Suppressor macrophage treated with lipopolysaccharide for 4 hours (primary cell): ENCODE measurements at places on chromosomes 12 and 14.

- no peak for DNase-seq
These were observed 155.1 kb downstream of the BTG1 start for GRCh38 chr12:91990525-91990924.

DNA sequence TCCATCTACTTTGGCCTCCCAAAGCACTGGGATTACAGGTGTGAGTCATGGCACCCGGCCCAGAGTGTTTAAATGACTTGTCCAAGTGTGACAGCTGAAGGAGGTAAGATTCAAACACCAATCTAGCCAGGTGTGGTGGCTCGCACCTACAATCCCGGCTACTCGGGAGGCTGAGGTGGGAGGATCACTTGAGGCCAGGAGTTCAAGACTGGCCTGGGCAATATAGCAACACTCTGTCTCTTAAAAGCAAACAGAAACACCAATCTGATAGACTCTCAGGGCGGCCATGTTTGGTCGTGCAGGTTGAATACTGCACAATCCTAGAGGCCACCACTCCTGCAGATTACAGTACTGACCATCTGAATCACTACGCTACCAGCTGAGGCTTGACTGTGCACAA lies 68.7 kb downstream of the RBM19 start:
- DNase-seq = no peak

GRCh38 chr14:68978172-68978911 lies 760 bp downstream of the ACTN1 start:
- DNase-seq = no peak

DNA sequence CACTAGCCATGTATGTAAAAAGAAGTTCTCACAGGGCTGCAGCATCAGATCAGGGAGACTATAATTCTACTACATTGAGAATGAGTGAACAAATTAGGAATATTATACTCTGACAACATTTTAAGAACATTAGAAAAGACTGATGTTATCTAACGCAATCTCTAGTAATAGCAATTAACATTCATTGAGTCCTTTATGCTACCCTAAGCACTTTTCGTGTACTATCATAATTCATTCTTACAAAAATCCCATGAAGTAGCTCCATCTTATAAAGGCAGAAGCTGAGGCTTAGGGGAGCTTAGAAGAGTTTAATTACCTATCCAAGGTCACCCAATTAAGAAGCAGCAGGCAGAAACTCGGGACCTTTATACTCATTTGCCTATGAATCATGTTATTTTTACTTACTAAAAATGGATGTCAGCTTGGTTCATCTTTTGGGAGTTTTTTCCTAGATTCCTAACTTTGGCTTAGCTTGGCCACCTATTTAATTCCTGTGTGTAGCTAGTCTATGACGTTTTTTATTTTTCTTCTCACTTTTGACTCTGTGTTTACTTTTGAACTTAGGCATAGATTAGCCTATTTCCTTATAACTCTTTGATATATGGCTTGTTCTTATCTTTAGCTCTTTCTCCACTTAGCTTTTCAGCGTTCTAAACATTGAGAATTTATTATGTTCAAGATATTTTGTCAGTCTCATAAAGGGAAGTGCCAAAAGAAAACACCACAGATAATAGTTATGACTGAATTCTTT lies 333.5 kb upstream of the DCN start:
- DNase-seq = no peak

GRCh38 chr12:26226122-26226521 lies 30.7 kb downstream of the SSPN start:
- DNase-seq = no peak

DNA sequence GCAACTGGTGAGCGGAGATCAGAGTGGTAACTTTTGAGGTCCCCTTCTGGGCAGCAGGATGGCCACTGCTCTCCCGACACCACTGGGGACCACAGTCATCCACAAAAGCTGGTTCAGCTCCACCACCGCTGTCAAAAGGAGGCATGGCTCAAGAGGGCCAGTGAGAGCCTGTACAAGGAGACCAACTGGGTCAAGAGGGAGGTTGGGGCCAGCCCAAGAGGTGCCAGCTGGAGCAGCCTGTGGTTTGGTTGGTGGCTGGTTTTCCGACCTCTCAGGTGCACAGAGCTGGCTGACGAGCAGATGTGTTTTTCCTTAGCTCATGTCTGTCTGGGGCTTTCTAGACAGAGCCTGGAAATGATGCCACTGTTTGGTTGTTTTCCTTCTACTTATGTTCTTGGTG lies 60.1 kb downstream of the ERH start:
- DNase-seq = no peak

DNA sequence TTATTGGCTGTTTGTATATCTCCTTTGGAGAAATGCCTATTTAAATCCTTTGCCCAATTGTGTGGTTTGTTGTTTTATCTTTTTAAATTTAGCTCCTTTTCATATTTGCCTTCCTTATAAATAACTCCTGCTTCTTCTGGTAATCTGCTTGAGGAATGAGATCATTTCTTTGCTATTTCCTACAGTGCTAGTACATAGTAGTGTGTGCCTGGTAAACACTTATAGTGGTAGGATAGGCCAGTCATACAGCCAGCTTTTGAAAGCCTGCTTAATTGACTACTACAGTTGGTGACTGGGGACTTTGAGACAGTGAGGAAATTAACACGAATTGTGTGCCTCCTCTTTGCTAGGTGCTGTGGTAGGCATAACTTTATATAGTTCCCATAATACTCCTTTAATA lies 68.7 kb downstream of the BORCS5 start:
- no peak for DNase-seq

DNA sequence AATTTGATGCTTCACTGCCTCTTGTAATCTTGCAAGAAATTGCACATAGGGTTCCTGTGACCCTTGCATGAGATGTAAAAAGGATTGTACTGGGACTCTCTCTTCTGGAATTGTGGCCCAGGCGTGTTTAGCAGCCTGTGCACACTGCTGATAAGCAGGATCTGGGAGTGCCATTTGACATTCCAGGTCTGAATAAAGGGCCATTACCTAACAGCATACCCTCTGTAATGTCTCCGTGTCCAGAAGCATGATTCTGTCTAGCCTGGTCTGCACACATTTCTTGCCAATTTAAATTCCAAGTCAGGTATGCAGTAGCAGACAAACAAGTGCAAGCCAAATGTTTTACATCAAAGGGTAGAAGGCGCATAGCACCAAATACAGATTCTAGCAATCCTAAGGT lies 18.1 kb upstream of the MAPKAPK5 start:
- no peak for DNase-seq

DNA sequence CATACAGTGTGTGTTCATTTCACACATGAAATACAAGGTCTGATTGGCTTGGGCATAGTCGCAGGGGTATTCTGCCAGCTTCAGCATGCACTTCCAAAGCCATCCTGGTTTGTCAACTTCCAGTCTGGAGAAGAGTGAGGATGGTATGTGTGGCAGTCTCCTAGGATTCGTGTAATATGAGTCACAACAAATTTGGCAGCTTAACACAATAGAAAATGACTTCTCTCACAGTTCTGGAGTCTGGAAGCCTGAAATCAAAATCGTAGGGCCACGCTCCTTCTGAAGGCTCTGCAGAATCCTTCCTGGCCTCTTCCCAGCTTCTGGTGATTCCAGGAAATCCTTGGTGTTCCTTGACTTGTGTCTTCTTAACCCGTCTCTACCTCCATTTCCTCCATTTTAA lies 167.5 kb downstream of the PPM1H start:
- DNase-seq = no peak

GRCh38 chr14:86858031-86858430 lies 1135.0 kb downstream of the GALC start:
- DNase-seq = no peak

GRCh38 chr14:77883131-77883846 lies 83.4 kb downstream of the ADCK1 start:
- no peak for DNase-seq

GRCh38 chr12:108730365-108731104 lies 783 bp downstream of the CORO1C start:
- DNase-seq = peak; percentile 73

DNA sequence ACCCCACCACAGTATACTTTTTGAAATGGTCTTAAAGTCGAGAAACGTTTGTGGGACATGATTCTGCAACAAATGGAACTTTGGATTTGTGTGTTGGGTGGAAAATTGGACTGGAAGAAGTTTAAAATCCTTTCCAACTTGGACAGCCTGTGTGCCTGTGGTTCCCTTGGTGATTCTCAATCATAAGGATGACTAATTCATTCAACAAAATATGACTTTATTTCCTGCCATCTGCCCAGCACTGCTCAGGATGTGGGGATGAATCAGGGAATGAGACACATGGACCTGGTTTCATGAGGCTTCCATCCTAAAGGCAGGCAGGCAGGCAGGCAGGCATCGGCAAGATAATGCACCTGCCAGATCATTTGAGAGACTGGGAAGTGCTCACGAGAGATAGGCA lies 57.3 kb upstream of the TMEM132D start:
- DNase-seq = no peak

- no peak for DNase-seq
These were observed 48.4 kb downstream of the DDX51 start for GRCh38 chr12:132095520-132096409.

DNA sequence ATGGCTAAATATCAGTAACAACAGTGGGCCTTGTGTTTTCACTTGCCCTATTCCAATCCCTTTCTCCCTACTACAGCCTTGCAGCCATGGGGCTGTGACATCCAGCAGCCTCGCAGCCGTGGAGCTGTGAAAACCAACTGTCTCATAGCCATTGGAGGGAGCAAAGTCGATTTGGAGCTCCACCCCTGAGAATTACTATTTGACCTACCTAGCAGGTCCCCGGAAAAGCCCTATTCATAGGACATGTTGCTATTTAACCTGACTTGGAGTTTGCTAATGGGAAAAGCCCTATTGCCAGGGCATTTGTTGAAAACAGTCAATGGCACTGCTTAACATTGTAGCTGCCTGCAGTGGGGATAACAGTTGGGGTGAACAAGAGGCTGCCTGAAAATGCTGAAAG lies 33.3 kb downstream of the ERG28 start:
- no peak for DNase-seq

- DNase-seq = peak; percentile 18
These were observed 30.0 kb downstream of the TESC start for GRCh38 chr12:117069101-117069797.

DNA sequence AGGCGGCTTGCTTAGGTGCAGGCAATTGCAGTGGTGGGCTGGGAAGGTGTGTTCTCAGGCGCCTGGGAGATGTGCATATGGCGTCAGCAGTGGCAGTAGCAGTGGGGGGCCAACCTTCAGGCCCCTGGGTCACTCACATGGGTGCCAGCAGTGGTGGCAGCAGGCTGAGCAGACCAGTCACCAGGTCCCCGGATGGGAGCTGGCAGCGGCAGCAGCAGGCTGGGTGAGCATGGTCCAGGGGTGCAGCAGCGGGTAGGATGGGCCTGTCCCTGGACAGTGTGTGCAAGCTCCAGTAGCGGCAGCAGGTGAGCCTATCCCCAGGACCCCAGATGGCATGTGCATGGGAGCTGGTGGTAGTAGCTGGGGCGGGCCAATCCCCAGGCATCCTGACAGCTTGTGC lies 108.5 kb upstream of the TMEM260 start:
- DNase-seq = no peak

DNA sequence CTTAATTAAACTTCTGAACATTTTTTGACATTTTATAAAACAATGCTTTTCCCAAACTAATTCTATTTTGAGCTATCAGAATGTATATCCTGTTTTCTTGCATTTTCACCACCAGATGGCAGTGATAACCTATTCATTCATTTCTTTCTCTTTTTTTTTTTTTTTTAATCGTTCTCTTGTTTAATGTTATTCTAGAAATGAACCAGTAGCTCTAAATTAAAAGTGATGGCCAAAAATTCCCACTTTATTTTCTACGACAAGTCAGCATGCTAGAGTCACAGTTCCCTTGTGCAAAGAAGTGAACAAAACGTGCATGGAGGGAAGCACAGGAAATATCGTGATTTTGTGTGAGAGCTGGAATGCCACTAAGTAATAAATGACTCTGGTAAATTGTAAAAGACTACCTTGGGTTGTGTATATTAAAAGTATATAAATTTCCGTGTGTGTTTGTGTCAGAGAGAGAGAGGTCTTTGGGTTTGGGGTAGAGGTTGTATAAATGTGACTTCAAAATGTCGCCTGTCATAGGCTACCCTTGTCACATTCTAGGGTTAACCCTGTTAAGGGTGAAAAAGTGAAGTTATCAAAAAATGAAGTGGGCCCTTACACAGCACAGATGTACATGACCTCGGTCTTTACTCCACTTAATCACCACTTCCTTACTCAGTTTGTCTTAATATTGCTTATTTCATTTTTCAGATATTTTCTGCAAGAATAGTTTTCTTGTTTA lies 40.4 kb upstream of the LDHB start:
- peak; percentile 39 for DNase-seq

DNA sequence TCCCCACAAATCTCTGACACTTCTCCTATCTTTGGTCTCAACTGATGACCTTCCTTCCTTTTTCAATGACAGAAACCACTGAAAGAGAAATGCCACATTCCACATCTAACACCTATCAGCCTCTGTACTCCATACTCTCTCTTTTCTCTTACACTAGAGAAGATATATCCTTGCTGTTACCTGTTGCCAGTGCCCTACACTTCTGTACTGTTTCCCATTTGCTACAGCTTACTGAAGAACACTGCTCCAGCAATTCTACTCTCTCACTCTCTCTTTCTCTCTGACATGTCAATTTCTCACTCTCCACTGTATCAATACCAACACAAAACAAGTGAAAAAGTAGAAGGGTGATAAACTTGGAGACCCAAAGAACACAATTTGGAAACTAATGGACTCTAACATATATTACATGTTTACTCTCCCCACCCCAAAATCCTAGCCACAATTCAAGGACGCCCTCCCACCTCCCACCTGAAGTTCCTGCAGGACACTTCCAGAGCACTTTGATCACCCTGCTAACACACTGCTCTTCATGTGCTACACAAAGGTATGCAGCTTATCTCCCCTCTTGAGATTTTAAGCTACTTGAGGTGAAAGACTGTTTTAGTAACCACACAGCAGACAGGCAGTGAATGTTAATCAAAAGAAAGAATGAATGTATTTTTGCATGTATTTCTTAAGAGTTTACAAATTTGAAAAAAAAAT lies 95.0 kb downstream of the MED13L start:
- DNase-seq = no peak

DNA sequence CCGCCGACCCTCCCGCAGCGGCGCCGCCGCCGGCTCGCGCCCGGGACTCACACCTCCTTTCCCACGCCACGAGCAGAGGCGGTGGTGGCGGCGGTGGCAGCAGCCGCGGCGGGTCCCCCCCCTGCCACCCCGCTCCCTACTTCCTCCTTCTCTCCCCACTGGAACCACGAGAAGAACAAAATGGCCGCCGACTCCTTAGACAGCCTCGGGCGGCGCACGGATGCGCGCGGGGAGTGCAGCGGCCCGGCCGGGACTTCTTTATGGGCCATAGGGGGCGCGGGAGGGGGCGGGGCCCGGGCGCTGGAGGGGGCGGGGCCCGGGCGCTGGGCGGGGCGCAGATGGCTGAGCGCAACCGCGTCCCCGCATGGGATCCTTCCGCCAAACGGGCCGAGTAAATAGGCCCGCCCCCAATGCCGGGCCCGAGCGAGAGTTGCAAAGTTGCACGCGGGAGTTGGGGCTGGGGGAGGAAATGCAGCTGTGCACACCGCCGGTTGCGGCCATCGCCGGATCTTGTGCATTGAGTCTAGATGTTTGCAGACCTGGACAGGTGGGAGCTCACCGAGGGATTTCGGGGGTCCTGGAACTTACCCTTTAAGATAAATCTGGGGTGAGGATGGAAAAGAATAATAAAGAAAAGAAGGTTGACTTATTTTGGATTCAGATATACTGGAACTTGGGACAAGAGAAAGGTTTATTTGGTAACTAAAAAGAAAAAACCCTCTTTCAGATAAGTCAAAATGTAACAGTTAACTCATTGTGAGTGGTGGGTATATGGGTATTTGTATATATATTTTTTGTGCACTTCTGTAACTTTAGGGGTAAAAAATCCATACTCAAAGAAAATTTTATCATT lies at the start of gene PPP1CC:
Gene PPP1CC (minus strand): TSS at position 174 of the 853 bp plus-strand sequence. CDS start 184 bp downstream, outside the sequence.
- peak; percentile 98 for DNase-seq
